Thoracic aorta (tissue), 2 donors: ENCODE measurements at places on chromosomes 13 and 19. TPM values are rescaled to one million over a fixed set of nuclear protein-coding genes. Genes with fewer than 3 reads are reported as not detected.

Gene SMAD9
- 34.9 TPM for total RNA-seq

GRCh38 chr13:75423946-75424345, 58.0 kb downstream of the TBC1D4 start:
- DNase-seq: no peak

Gene CYP4F2
- total RNA-seq: not detected

Gene CALM3
- 181 TPM for total RNA-seq

Gene FARSA
- total RNA-seq: 76.8 TPM

DNA sequence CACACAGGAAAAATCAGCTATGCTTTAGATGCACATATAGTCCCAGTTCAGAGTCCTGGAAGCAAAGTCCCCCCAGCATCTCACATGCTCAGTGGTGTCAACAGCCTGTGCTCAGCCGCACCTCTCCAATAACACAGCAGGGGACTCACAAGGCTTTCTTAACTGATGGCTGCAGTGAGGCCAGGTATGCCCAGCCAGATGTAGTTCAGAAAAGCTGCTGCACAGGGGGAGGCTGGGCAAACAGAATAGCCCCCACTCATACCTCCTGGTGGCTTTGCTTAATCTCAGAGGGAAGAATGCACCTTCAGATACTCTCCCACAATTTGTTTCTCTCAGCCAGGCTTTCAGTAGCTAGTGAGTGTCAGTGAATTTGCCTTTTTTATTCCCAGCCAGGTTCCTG, 33.4 kb downstream of the FAM124A start:
- DNase-seq: no peak

- DNase-seq: no peak
These were observed 666 bp downstream of the BIVM start for GRCh38 chr13:102799426-102800144.

Gene SIGLEC5
- 1.4 TPM for total RNA-seq

GRCh38 chr19:3849092-3849491, 19.7 kb downstream of the ZFR2 start:
- DNase-seq: no peak

Gene ZNF490
- total RNA-seq: 8.1 TPM

DNA sequence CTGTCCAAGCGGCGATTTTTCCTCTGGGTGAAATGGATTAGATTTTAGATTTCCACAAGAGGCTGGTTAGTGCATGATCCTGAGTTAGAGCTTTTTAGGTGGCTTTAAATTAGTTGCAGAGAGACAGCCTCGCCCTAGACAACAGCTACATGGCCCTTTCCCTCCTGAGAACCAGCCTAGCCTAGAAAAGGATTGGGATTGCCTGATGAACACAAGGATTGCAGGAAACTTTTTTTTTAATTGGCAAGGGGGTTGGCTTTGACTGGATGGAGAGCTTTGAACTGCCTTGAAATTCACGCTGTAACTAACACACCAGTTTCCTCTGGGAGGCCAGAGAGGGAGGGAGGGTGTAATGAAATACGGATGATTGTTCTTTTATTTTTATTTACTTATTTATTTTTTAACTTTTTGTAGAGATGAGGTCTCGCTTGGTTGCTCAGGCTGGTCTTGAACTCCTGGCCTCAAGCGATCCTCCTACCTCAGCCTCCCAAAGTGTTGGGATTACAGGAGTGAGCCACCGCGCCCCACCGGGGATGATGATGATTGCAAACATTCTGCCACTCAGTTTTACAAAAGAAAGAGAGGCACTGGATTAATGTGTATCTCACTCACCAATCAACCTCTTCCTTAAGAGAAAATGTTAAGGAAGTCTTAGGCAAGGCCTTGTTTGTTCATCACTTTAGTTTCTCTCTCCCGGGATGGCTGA, 1.9 kb downstream of the LDLR start:
- DNase-seq: no peak

DNA sequence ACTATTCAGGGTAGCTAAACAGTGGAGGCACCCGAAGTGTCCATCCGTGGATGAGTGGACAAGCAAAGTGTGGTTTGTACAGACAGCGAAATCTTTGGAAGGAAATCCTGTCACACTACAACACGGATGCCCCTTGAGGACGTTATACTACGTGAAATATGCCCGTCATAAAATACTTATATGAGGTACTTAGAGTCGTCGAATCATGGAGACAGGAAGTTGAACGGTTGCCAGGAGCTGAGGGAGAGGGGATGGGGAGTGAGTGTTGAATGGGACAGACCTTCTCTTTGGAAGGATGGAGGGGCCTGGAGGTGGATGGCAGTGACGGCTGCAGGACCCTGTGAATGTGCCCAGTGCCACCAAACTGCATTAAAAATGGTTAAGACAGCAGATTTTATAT, 11.6 kb downstream of the ATP4B start:
- DNase-seq: no peak

Gene FXYD3
- 0.68 TPM for total RNA-seq

DNA sequence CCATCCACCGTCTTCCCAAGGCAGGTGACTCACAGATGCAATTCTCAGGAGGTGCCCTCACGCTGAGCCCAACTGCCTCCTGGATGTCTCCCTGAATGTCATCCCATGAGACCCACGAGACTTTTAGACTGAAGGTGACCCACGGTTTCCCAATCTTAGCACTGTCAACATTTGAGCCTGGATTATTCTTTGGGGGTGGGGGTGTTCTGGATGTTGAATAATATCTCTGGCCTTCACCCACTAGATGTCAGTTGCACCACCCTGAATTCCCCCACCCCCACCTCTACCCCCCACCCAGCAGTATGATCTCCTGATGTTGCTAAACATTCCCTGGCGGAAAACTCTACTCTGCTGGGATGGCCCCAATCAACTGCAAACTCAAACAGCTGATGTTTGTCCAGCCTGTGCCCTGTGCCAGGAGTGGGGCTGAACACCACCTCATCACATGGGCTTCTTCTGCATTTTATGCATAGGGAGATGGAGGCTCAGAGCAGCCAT, 2.2 kb upstream of the CYP4F22 start:
- no peak for DNase-seq

DNA sequence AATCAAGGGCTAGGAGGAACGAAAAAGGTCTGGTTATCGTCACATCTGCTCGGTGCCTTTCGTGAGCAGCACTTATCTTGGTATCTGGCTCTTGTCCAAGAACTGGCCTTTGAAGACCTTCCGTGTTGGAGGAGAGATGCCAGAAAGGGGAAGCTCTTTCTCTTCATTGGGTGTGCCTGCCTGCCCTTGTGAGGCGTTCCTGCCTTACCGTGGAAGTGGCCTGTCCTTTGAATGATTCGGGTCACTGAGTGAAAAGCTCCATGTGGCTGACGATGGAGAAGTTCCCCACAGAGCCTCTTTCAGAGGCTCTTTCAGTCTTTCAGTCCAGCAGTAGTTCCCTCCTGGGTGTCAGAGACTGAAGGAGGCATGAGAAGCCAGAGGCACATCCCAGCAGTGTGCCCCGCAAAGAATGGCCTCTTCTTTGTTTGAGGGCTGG, 121.5 kb upstream of the SLC10A2 start:
- no peak for DNase-seq
